ENCODE measurements at places on chromosomes 13 and 19.

DNA sequence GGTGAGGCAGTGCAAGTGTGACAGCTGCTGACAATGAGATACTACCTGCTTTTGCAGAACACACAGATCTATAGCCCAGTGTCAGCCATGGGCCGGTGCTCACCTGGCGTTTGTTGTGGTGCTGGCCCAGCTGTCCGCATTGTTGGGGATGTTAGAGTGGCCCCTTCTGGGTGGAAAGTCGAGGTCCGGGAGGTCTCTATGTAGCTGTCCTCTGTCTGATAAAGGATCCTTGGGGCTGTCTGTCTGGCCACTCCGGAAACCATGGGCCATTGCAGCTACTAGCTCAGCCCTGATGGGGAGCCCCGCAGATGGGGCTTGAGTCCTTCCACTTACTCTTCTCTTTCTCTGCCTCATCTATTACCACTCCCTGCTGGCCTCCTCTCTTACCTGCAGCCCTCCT lies 181.5 kb upstream of the TSHZ3 start:
- DNase-seq, result no peak

DNA sequence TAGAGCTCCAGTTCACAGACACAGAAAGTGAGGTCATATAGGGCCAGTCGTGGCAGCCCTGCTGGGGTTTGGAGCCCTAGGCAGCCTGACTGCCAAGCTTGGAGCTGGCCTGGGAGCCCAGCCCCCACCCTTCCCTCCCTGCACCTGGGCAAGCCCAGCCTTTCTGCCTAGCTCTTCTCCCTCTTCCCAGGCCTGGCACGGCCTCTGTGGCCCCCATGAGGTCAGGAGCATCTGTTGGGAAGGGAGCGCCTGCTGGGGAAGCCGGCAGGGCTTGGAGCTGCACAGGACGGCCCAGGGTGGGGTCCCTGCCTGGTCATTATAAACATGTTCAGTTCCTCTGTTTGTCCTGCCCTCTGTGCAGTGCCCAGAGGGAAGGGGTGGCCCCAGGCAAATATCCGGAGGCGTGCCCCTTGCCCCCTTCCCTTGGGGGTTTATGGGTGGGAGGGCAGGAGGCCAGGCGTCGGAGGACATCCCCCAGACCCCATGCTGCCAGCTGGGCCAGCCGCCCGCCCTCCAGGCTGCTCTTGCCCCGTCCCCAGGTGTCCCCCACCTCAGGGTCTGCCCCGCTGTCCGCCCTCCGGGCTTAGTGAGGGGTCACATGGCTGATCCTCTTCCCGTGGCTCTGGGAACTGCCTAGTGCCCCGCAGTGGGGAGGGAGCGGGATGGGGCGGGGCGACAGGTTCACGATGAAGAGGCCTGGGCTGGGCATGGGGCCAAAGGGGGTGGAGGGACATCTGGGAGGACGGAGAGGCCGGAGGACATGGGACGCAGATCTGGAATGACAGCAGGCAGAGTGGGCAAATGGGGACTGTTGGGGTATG lies 30.0 kb upstream of the NCCRP1 start:
- DNase-seq, result peak; percentile 64

DNA sequence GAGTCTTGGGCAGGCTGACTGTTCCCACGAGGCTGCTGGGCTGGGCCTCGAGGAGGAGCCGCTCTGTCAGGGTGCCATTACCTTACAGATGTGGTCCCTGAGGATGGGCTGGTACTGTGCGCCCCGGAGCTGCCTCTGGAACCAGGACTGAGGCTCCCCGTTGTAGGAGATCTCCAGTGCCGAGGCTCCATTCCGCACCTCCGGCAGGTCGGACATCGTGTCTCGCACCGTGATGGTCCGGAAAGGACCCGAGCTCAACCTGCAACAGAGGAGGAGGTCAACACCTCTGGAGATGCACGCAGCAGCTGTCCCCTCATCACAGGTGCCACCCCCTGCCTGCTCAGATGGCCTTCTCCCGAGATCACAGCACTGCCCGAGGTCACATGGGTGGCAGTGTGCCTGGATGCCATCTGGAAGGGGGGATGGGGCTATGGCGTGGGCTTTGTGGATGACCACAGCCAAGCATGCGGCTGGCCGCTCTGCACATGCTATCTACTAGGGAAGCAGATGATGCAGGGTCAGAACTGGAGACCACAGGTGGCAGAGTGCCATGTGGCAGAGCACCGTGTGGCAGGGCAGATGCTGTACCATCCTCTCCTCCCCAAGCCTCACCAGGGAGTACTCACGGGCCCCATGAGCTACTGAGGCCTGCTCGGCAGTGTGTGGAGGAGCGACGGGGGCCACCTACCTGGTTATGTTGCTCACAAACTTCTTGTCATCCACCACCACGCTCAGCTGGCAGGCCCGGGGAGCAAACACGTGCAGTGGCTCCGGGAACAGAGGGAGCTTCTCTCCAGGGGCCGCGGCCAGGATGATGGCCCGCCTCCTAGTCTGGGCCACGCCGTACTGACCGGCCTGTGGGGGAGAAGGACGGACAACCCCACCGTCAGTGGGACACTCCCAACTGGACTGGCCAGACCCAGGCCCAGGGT lies 18.3 kb upstream of the EIF3G start:
- no peak for DNase-seq

DNA sequence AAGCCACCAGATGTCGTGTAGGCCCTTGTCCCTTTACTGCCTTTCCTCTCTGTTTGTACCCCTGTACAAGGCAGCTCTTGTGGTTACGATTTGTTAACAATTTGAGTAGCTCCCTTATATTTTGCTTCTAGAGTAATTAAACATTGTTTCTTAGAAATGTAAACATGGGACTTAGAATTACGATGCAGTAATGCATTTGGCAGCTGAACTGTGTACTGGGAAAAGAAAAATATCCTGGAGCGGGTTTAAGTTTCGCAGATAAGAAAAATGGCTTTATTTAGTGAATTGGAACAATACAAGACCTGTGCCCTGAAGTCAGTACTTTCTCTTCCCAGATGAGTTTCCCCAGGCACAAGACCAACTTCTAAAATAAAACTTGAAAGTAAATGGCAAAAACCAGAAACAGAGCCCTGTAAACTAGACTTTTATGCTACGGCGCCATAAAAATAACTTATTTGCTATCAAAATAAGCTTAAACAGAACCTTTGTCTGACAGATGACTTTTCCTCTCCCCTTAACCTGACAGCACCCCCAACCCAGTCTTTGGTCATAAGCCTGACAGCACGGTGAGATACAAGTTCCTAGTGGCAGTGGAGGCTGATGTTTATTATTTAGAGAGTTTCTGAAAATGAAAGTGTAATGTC lies 63.0 kb downstream of the LRCH1 start:
- DNase-seq, result no peak

- DNase-seq, result no peak
Measured at GRCh38 chr19:49779731-49780555, 13.1 kb downstream of the AP2A1 start.

GRCh38 chr19:40341601-40342482 lies 6.4 kb downstream of the C19orf47 start:
- peak; percentile 83 for DNase-seq

DNA sequence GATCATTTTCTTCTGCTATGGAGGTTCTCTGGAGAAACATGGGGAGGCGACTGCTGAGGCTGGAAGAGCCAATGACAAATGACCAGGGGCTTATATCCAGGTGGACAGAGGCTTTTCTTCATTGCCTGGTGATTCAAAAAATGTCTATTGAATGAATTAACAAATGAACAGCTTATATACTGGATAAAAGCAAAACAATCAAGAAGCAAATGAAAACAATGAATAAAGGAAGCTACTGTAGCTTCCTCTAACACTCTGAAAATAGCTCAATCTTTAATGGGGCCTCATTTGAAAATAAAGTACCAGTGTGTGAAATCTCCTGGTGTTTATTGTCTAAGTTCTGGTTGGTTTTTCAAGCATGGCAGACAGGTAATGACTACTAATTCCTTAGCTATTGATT lies 167.5 kb upstream of the TMTC4 start:
- DNase-seq, result no peak
